ENCODE measurements at places on chromosomes 16 and 17.

GRCh38 chr16:57867000-57867561 lies 64.8 kb upstream of the KIFC3 start:
- DNase-seq = no peak

DNA sequence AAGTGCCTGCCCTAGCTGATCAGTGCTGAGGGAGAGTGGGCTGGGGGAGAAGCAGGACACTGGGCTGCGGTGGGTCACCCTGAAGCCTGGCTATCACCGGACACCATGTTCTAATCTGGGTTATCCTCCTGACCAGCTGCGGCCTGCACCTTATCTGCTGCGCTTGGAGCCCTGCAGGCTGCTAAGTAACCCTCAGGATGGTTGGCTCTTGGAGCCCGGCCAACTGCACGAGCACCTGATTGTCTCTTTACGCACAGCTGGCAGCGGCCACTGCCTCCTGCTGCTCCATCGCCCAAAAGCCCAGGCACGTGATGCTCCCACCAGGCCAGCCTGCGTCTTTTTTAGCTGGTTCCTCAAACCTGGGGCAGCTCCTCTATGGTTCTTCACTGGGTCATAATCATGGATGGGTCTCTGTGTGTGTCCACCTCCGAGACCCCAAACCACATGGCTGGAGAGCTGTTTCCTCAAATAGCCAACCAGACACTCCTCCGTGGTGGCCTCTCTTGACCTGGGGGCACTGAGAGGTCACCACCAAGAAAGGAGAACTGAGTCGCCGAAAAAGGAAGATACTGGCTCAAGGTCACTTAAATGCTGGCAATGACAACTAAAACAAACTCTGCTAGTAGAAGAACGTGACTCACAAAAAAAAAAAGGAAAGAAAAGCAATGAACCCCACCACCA lies 21.7 kb downstream of the SPHK1 start:
- no peak for DNase-seq

DNA sequence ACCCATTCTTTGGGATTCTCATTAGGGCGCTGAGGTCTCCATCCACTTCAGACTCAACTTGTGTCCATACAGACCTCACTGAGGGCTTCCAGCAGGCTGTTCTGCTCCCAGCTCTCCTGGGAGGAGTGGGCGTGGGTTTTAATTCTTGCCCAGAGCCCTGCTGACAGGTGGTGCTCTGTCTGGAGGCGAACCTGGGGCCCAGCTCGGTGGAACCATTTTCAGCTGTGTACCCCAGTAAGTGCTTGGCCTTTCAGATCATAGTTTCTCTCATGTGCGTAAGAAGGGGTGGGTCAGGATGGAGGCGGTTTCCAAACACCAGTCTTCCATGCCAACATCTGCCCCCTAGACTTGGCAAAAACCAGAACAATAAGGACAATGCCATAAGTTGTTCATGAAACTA lies 21.4 kb upstream of the NKD1 start:
- no peak for DNase-seq

DNA sequence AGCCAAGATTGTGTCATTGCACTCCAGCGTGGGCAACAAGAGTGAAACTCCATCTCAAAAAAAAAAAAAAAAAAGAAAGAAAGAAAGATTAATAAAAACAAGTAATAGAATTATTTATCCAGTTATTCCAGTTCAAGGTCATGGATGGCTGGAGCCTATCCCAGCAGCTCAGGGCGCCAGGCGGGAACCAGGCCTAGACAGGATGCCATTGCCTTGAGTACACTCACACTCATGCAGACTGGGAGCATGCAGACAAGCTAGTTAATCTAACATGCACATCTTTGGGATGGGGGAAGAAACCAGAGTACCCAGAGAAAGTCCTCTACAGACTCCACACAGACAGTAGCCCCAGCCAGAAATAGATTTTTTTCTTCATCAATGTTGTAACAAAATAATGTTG lies 17.9 kb downstream of the PDP2 start:
- DNase-seq = no peak

DNA sequence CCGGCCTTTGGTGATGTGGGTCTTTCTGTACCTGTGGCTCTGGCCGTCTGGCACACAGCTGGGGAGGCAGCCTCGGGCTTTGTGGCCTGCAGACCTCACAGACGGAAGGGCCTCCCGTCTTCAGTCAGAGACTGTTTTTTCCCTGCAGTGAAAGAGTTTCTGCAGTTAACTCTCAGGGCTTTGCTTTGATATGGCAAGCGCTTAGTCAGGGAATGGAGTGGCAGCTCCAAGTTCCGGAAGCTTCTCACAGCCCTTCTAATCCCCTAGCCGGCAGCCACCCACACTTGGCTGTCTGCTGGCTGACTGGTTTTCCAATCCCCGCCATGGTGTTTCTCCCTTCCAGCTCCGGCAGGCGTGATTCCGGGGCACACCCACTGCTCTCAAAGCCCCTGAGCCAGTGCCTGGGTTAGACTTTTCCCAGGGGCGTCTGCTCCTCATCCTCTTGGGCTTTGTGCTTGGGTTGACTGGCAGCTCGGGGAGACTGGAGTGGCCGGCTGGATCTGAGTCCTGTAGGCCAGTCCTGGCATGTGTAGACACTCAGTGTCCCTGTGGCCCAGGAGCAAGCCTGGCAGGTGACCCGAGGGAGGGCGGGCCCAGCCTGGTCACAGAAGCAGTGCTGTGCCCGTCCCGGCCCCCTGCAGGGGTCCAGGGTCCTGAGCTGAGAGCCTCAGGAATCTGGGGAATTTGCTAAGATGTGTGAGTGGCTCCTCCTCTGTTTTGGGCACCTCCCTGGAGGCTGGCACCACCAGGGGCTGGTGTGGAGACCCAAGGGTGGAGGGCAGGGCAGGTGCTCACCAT lies 29.9 kb downstream of the BAIAP2 start:
- peak; percentile 71 for DNase-seq

GRCh38 chr17:40177275-40177874 lies at the start of gene RAPGEFL1:
Gene RAPGEFL1, plus strand, starts transcription at chr17:40177470. Its CDS starts 392 bp downstream, at chr17:40177862.
- DNase-seq = peak; percentile 79

DNA sequence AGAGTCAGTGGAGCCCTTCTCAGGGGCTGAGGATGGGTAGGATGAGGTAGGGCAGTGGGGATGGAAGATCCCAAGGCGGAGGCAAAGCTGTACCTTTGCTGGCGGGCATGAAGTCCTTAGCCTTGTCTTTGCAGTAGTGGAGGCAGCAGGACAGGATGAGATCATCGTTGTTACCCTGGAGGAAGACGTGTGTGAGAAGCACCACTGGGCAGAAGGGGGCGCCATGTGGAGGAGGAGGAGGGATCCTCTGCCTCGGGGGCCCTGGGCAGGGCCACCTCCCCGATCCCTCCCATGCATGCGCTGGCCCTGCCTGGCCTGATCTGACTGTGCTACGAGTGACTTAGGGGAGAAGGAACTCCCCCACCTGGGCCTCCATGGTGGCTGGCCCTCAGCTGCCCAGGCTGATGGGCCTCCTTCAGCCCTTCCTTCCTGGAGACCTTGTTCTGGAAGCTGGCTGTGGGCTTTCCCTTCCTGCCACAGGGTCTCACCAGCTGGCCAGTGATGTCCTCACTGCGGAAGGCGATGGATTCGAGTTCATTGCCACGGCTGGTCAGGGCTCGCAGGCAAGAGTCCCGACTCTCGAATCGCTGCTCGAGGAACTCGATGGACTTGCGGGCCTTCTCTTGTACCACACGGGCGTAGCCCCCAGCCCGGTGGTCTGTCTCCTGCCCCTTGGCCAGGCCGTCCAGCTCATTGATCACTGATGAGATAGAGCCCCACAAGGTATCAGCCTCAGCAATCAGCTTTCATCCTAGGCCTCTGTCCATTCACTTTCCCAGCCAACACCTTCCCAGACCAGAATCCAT lies 10.3 kb downstream of the HIC1 start:
- DNase-seq = no peak

DNA sequence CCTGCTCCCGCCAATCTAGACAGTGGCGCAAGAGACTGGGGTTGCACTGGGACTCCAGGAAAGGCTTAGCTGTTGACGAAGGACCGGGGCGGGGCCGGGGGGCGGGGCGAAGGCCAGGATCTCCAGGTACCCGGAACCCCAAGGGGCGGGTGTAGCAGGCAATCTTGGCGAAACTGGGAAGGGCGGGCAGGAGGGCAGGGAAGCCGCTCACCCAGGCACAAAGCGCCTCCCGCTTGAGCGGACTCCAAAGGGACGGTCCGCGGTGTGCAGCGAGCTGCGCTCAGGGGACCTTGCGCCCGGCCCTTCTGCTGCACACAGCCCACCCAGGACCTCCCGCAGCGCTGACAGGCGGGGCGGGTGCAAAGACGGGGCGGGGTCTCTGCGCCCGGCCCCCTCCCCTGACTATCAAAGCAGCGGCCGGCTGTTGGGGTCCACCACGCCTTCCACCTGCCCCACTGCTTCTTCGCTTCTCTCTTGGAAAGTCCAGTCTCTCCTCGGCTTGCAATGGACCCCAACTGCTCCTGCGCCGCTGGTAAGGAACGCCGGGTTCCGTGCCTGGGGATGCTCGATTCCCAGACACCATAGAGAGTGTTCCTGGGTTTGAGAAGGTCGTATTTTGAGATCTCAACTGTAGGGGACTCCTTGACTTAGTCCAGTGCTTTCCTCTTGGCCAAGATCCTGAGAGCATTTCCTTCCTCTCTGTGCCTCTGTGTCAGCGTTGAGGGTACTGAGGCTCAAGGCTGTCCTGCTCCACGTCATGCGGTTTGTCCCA lies at the start of gene MT1F:
TSS of gene MT1F (plus strand) at position 405 of the 772 bp plus-strand sequence. CDS start at position 505, 100 bp downstream.
- peak; percentile 43 for DNase-seq

DNA sequence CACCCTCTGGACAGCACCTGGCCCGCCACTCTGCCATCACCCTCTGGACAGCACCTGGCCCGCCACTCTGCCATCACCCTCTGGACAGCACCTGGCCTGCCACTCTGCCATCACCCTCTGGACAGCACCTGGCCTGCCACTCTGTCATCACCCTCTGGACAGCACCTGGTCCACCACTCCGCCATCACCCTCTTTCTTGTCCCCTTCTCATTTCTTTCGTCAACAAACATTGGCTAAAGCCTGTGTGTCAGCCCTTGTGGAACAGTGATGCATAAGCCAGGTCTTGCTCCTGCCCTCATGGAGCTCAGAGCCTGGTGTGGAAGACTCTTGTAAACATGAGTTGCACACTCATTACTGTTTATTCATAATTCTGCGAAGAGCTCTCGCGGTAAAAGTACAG lies 31.2 kb downstream of the CDK5R1 start:
- no peak for DNase-seq

DNA sequence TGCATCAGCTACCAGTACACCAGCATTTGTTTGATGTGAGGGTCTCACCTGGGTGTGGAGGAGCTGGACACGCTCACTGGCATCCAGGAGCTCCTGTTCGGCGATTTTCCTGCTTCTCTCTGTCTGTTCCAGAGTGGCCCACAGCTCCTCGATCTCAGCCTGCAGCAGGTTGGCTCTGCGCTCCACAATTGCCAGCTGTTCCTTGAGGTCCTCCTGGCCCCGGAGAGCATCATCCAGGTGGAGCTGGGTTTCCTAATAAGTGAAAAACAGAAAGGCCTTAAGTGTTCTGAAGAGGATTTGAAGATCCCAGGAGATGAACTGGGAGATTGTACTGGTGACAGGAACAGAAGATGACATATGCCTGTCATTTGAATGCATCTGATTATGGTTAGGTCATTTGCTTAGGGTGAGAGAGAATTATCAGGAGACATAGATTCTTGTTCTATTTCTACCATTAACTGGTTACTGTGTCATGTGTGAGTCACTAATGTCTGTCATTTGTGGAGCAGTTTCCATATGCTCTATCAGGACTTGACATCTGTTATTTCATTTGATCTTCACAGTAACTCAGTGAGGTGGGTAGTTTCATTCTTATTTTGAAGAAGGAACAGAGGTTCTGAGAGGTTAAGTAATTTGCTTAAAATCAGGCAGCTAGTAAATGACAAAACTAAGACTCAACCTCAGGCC lies 21.5 kb upstream of the MYH13 start:
- no peak for DNase-seq

- no peak for DNase-seq
Observed at GRCh38 chr16:82055728-82056549, 20.9 kb downstream of the HSD17B2 start.

GRCh38 chr16:81266680-81267095 lies 28.2 kb downstream of the BCO1 start:
- DNase-seq = no peak

- no peak for DNase-seq
Observed at GRCh38 chr17:40180694-40181093, 3.4 kb downstream of the RAPGEFL1 start.

DNA sequence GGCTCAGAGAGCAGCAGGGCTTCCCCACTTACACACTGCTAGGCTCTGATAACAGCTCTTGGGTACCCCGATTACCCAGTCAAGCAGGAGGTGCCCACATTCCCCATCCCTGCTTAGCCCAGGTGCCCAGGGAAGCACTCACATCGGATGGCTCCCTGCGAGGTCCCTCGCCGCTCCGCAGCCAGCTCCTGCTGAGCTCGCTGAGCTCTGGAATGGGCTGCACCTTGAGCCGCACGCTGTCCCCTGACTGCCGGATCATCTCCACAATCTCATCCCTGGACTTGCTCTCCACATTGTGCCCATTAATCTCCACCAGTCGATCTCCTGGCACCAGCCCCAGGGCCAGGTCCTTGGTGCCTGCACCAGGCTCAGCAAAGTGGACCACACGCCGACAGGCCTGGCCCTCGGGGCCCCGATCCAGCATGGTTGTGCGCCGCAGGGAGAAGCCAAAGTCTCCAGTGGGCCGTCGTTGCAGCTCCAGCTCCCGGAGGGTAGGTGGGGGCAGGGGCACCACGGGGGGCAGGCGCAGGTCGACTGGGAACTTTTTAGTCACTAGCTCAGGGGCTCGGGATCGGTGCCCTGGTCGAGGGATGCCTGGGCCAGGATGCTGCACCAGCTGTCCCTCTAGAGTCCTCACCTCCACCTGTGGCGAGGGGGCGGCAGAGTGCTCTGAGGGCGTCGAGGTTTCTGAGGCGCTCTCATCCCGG lies 14.2 kb downstream of the MYO18A start:
- no peak for DNase-seq

DNA sequence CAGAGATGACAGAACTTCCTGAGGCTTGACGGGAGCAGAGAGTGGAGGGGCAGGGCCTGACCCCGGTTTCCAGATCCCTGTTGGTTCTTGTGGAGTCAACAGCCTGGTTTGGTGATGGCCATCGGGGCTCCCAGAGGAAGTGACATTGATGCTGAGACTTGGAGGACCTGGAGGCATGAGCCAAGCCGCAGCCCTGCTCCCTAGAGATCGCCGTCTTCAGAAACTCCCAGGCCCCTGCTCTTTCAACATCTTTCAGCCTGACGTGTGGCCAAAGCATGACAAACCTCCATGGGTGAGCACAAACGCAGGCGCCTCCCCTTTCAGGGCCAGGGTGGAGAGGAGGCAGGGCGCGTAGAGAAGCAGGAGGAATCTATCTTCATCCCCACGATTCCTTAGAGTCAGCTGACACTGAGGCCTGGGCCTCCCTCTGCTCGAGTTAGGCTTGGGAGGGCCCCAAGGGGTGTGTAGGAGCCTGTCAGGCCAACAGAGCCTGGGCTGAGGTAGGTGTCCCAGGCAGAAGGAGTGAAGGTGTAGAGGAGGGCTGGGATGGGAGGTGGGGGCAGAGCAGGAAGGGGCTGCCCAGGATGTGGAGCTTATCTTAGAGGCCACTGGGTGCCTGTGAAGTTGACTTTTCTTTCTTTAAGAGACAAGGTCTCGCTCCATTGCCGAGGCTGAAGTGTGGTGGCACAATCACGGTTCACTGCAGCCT lies 56.1 kb upstream of the MED9 start:
- DNase-seq = no peak

GRCh38 chr16:57127037-57127763 lies 34.8 kb downstream of the CPNE2 start:
- DNase-seq = no peak
